T-cell (primary cell): ENCODE measurements at places on chromosomes 7 and 10.

DNA sequence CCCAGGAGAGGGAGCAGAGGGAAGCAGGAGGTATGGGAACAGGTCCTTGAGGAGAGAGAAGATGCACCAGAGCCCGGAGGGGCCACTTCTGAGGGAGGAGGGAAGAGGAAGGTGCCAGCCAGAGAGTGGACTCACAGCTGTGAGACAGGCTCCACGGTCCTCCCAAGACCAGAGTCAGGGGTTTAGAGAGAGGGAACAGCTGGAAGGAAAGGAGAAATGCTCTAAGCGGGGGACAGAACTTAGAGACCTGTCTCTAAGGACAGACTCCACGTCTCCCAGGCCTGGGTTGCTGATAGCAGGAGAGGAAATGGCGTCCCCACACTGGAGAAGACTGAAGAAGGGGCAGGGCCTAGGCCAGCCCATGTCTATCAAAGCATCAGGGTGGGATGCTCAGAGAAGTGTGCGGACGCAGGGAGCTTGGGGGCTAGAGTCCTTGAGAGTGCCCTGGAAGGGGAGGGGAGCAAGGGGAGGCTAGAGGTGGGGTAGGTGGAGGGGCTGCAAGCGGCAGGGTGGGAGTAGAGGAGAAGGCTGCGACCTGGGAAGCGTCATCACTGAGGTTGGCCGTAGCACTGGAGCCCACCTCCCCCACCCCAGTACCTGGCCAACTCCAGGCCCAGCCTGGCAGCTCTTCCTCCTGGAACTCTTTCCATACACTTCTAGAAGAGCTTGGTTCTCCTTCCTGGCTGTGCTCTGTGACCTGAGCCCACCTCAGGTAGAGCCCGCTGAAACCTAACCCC, 25.6 kb upstream of the GRID1 start:
- no peak for DNase-seq

- no peak for DNase-seq
Measured at GRCh38 chr10:126459878-126460481, 71.7 kb upstream of the ADAM12 start.

GRCh38 chr7:13990984-13991790, 1.7 kb upstream of the ETV1 start:
- DNase-seq = peak; percentile 31

- DNase-seq = no peak
Measured at GRCh38 chr10:98644466-98644865, 197.7 kb upstream of the HPS1 start.

- no peak for DNase-seq
Measured at GRCh38 chr7:157219154-157219553, 80.4 kb downstream of the UBE3C start.

GRCh38 chr10:5942474-5942873, 34.9 kb downstream of the IL15RA start:
- DNase-seq = no peak

DNA sequence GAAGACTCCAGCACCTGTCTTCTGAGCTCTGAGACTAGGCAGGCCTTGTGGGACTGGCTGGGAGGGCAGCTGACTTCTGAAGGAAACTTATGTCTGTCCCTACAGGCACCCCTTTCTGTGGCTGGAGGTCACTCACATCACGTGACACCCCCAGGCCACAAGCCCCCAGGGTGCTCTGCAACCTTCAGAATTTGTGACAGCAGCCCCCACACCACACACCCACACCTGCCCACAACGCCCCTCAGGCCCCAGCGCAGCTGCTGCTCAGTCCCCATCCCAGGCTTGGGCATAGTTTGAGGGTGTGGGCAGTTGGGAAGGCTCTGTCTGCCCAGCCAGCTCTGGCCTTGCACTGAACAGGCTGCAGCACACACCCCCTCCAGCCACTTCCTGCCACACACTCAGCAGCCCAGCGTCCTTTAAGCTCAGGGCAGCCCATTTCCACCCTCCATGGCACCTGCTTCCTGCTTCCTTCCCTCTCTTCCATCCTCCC, 80.0 kb upstream of the UNC5B start:
- DNase-seq = no peak

- no peak for DNase-seq
Measured at GRCh38 chr10:63268149-63268797, 135.1 kb downstream of the NRBF2 start.

DNA sequence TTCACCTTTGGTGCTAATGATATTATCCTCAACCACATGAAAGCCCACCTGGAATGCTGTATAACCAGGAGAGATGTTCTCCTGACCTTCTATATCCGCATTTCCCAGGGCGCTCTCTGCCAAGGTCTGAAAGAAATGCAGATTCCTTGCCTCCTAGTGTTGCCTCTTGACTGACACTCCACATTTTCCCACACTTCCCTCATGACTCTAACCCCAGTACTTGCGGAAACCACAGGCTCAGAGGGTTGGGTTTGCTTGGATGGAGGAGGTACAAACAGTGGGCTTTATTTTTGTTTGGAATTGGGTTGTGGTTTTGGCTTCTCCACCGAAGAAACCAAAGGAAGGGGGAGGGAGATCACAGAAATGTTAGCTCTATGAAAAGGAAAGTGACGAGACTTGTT, 222.9 kb upstream of the CELF2 start:
- DNase-seq = no peak

- DNase-seq = no peak
Measured at GRCh38 chr7:116316838-116317628, 106.7 kb downstream of the TES start.
